AG04449 (cell line): ENCODE measurements at places on chromosomes 7 and 10.

DNA sequence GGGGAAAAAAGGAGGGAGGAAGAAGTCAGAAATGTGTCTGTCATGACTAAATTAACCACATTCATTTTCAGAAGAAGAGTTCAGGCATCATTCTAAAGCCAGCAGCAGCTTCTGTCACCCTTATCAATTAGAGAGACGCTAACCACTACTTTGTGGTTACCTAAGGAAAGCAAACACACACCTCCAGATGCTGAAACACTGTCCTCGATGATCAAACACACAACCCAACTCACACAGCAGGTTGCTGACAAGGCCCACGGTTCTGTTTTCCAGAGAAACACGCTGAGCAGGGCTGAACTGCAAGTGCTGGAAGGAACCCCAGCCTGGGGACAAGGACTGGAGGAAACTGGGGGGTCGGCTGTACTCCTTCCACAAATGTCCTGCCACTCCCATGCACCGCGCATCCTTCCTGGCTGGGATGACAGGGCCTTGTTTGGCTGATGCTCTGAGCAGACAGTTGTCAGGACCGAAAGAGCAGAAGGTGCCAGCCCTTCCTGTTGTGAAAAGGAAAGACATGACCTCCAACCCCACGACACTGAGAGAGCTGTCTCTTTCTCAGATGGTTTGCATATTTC lies 36.6 kb downstream of the PRKCQ start:
- DNase-seq: no peak

- DNase-seq: no peak
These were observed 195.1 kb downstream of the TCERG1L start for GRCh38 chr10:131116216-131116990.

DNA sequence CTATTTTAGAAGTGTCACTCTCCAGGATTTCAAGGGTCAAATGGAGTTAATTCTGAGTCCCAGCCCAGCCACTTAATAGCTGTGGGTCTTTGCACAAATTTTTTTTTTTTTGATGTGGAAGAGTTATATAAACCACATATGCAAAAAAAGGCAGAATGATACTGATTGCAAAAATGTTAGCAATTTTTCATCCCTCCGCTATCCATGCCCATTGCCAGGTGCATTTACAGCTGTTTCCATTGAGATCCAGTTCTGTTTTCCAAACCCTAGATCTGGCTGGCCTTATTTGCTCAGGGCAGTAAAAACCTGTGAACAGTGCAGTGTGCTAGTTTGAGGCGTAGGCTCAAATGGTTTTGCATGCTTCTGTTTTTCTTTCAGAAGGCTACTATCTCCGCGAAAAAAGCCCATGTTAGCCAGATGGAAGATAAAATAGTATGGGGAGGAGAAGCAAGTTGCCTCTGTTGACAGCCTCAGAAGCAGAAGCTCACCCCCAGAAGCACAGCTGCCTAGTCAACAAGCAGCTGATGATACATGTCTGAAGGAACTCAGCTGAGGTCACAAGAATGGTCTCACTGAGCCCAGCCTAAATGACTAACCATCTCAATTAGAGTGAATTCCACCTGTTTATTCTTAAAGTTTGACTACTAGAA lies 997 bp upstream of the ZNF138 start:
- DNase-seq: no peak

DNA sequence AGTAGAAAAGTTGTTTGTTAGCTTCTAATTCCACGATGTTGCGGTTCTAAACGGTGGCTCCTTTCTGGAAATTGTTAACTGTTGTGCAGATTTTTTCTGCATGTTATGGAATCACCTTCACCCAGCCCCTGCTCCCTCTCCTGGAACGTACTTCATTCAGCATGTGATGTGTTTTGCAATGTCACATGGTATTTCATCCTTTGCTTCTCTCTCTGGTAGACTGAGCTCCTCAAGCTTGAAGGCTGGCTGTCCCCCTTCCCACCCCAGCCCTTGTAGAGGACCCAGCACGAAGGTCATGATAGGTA lies 4.4 kb downstream of the PPP2R2D start:
- DNase-seq: no peak

DNA sequence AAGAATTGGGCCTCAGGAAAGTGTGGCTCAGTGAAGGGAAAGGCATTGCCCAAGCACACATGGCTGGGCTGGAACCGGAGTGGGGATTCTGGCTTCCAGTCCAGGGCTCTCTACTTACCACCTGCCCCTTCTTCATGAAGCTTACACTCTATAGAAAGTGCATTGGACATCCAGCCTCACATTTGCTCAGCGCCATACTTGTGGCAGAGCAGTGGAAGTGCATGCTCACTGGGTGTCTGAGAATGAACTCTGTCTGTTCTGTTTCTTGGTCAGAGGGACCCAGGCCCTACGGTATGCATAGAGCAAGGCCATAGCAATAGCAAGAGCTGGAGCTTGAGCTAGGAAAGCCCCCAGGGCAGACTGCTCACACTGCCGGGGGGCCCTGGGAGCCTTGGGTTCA lies 1253.5 kb downstream of the TYW1 start:
- DNase-seq: no peak

- DNase-seq: no peak
These were observed 130.7 kb upstream of the FAM13C start for GRCh38 chr10:59493017-59493416.

GRCh38 chr10:133180192-133180964 lies 20.4 kb downstream of the KNDC1 start:
- DNase-seq: no peak

- no peak for DNase-seq
These were observed 1.0 kb upstream of the KCP start for GRCh38 chr7:128911423-128912031.

DNA sequence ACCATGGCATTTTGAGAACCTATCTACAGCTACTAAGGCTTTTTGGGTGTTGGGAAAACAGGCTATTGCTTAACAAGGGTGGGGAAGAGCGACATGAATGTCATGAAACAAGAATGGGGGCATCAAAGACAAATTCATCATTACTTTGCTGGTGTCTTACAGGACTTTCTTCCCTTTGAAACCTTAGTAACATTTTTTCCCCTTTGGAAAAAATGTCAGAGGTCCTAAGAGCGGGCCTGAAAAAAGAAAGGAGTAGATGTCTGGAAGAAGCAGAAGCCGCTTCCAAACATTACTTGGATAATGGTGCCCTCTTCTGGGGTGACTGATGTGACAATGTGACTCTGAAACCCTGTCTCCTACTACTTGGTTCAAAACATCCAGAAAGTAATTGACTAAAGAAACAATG lies 3.8 kb upstream of the DDX50 start:
- DNase-seq: peak; percentile 28

DNA sequence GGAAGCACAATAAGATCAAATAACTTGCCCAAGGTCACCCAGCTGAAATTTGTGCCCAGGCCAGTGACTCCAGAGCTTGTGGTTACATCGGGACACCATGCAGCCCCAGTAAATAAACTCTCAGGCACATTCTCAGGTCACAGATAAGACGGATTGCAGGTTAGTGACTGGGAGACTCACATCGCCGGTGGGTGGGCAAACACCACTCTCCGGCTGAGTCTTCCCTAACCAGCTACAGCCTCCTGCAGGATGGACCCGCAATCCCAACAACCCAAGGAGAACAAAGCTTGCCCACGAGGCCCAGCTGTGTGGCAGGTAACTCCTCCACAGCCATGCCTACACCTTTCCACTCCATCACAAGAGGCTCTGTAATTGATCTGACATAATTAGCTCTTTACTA lies 81.7 kb upstream of the EFCAB10 start:
- DNase-seq: no peak

DNA sequence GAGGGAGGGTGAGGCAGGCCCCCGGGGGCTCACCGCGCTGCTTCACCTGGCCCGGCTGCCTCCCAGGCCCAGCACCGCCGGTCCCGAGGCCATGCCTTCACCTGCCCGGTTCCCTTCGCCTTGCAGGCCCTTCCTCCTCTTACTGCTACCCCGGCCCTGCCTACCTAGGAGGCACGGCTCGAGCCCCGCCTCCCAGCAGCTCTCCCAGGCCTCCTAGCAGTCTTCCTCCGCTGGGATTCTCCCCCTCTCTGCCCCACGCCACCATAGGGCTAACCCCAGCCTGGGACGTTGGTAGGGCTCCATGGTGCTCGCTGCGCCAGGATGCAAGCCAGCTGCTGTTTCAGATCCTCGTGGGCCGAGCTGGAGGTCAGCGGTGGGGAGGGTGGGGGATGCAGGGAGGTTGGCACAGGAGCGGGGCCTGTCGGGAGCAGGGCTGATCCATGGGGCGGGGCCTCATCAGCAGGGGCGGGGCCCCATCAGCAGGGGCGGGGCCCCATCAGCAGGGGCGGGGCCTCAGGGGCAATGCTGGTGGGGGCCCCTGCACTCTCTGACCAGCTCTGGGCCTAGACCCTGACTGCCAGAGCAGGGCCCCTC lies 63.3 kb downstream of the RASGEF1A start:
- no peak for DNase-seq

- DNase-seq: no peak
These were observed 1.0 kb downstream of the BUD31 start for GRCh38 chr7:99409806-99410205.

- no peak for DNase-seq
These were observed 234.9 kb upstream of the PPP1R3A start for GRCh38 chr7:114153700-114154099.

GRCh38 chr7:156055206-156055822 lies 243.1 kb upstream of the SHH start:
- DNase-seq: no peak

DNA sequence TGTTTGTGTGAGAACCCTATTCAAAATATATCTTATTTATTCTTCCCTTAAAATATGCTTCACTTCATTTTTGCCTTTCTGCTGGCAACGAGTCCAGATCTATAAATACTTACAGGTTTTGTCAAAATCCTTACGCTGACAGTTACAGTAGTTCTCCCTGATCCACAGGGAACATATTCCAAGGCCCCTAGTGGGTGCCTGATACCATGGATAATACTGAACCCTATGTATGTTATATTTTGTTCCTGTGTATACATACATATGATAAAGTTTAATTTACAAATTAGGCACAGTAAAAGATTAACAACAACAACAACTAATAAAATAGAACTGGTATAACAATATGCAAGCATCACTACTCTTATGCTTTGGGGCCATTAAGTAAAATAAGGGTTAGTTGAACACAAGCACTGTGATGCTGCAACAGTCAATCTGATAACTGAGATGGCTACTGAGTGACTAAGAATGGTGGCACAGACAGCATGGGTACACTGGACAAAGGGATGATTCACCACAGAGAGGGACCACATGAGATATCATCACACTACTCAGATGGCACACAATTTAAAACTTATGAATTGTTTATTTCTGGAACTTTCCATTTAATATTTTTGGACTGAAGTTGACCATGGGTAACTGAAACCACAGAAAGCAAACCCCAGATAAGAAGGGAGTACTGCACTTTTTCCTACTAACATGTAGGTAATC lies 29.4 kb upstream of the PCGF5 start:
- DNase-seq: no peak

DNA sequence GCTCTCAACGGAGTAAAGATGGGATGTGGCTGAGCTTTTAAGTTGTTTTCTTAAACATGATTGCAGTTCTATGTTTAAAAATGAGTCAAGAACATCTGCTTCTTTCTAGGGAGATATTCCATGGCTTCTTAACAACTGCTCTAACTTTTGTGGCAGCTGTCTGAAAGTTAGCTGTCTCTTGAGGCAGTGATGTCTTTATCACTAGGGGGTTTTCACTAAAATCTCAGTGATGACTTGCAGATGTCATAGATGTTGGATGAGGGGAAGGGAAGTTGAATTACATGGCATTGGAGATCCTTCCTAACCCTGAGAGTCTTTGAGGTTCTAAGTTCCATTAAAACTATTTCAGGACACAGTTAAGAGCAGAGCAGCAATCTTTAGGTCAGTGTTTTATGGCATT lies 43.5 kb downstream of the PRKG1 start:
- no peak for DNase-seq

DNA sequence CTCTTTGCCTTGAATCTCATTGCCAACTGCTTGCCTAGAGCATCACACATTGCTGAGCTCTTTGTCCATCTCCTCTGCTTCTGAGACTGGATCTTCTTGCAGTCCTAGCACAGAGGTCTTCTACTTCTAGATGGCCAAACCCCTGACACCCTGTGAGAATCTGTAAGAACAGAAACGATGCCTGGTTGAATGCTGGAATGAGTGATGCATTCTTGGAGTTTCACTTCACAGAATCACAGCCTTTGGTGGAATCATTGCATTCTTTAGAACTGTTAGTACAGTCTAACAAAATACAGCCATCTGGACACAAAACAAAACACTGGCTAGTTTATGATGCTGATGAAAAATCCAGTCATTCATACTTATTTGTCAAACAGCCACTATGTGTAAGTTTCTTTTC lies 141.7 kb upstream of the ITGB1 start:
- DNase-seq: peak; percentile 61

DNA sequence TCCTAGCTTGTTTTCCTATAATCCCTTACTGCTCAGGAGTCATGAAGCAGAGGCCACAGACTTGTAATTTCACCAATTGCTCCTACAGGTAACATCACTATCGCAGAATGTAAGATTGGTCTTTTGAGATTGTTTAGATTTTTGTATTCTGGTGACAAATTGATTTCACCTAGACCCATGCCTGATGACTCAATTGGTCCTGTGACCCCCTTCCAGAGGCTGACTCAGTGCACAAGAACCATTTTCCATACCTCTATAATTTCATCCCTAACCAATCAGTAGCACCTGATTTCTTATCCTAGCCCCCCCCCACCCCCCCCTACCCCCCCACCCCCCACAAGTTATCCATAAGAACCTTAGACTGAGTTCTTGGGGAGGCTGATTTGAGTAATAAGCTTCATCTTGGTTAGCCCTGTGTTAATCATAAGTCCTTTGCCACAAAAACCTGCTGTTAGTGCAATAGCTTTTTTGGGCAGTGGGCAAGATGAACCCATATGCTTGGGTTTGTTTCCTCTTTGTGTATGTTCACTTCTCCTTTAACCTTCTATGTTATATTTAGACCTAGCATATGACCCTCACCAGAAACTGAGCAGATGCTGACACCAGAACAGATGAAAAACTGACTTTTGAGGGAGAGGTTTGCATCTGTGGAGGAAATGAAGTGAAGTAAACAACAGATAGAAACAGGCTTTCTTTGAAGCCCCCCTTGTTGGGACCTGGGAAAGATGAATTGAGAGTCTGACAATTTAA lies 187.1 kb downstream of the KIF20B start:
- no peak for DNase-seq

- DNase-seq: no peak
These were observed 150.1 kb upstream of the KLF6 start for GRCh38 chr10:3935141-3935540.

GRCh38 chr7:728602-729001 lies 1.5 kb upstream of the PRKAR1B start:
- DNase-seq: no peak

DNA sequence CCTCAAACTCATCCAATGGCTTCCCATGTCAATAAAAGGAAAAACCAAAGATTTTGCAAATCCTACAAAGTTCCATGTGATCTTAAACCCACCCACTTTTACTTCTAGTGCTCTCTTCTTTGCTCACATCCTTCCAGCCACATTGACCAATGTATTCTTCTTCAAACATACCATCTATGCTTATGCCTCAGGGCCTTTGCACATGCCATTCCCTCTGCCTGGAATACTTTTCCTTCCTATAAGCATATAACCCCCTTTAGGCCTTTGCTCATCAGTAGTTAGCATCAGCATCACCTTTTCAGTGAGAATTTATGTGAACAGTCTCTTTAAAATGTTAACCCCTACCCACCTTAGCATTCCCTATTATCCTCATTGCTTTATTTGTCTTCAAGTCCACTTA lies 11.0 kb upstream of the PCLO start:
- no peak for DNase-seq
